ENCODE measurements at places on chromosomes 1 and 21.

- no peak for DNase-seq
Observed at GRCh38 chr1:42085596-42085995, 67.6 kb upstream of the GUCA2B start.

GRCh38 chr1:208985231-208985630 is 598.3 kb upstream of the CAMK1G start:
- DNase-seq, result no peak

GRCh38 chr1:158021721-158022120 is 28.3 kb downstream of the KIRREL1 start:
- no peak for DNase-seq

DNA sequence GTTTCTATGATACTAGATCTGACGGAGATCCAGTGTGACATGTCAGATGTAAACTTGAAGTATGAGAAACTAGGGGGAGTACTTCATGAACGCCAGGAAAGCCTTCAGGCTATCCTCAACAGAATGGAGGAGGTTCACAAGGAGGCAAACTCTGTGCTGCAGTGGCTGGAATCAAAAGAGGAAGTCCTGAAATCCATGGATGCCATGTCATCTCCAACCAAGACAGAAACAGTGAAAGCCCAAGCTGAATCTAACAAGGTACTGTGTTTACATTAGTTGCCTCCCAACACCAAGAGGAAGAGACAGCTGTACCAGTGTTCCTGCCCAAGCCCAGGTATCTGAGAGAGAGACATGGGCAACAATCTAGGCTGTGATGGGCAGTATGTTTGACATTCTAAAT is 112.2 kb upstream of the BMP8A start:
- no peak for DNase-seq

DNA sequence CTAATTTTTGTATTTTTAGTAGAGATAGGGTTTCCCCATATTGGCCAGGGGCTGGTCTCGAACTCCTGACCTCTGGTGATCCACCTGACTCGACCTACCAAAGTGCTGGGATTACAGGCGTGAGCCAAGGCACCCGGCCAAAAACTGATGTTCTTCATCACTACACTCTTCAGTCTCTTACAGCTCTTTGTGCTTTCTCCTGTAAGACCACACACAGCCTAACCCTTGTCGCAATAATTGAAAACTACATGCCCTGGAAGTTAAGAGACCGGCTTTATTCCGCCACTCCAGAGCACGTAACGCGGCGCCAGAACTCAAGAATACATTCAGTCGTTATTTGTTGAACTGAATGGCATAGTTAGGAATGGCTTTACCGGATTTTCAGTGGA is 552 bp downstream of the GPATCH4 start:
- no peak for DNase-seq

DNA sequence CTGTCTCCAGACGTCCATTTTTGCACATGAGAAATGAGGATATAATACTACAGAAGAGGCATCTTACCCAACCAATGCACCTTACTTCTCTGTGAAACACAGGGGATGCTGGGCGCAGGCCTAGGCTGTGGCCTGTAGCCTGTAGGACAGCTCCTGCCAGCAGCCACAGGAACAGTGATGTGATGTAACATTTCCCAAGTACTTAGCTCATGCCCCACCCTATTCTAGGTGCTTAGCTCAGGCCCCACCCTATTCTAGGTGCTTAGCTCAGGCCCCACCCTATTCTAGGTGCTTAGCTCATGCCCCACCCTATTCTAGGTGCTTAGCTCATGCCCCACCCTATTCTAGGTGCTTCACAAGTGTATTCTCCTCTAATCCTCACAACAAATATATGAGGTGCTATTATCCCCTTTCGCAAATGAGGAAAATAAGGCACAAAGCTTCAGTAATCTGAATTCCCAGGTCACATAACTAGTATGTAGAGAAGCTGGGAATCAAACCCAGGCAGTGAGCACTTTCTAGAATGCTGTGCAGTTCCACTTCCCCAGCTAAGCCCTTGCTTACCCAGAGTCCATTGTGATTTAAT is 4.6 kb upstream of the NAXE start:
- DNase-seq, result no peak

Measured in activated T-helper 1 cell treated with anti-CD3 and anti-CD28 coated beads, Interleukin-2, amount 50 U/mL, for 16 hours (primary cell).